ENCODE measurements at places on chromosomes 12 and 14. TPM values are rescaled to one million over a fixed set of nuclear protein-coding genes. Genes with fewer than 3 reads are reported as not detected.

GRCh38 chr14:30143627-30144026 lies 216.0 kb upstream of the PRKD1 start:
- no peak for DNase-seq

DNA sequence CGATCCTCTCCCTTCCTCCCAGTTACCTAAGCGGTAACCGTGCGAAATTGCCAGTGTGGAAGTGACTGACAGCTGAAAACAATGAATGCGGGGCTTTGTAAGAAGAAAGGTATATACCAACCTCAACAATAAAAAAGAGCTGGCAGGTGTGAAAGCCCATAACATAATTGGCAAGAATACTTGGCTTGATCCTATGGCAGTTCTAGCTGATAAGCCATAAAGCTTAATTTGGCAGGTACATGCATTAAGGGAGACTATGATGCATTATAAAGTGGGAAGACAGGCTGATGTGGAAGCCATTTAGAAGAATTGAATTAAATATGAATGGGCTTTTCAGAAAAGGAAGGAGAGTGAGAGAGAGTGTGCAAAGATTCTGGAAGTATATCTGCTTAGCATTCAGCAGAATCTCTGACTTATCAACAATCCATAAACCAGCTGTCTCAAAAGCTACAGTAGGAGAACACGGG lies 71.3 kb downstream of the CRACR2A start:
- no peak for DNase-seq

DNA sequence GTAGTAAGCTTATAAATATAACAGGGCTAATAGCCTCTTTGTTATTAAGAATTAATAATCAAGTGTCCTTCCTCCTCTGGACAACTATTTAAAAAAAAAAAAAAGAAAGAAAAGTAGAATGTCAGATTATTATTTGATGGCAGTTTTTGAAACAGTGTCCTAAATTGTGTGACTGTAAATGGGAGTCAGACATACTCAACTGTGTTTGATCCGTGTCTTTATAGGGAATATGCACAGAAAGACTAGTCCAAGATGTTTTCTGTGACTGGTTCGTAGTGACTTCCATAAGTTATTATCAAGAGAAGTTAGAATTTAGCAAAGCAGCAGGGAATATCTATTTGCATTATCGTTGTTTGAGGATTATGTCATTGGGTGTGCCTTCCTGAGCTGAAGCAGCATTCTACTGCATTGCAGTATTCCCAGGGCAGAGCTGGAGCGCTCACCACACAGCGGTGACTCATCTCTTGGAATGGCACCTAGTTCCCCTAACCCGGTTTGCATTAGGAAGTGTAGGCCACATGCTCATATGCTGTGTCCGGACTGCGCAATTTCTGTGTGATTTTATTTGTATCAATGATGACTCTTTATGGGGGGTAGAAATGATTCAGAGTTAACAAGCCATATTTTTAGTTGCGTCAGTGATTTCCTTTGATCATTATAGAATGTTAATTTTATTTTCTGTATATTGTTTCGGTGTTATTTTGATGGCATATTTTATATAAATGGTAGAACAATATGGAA lies 7.9 kb downstream of the DYNC1H1 start:
- DNase-seq: no peak

GRCh38 chr12:46722394-46723185 lies 103.2 kb downstream of the SLC38A4 start:
- no peak for DNase-seq

- DNase-seq: no peak
These were observed 200.6 kb upstream of the TBX3 start for GRCh38 chr12:114884575-114884974.

DNA sequence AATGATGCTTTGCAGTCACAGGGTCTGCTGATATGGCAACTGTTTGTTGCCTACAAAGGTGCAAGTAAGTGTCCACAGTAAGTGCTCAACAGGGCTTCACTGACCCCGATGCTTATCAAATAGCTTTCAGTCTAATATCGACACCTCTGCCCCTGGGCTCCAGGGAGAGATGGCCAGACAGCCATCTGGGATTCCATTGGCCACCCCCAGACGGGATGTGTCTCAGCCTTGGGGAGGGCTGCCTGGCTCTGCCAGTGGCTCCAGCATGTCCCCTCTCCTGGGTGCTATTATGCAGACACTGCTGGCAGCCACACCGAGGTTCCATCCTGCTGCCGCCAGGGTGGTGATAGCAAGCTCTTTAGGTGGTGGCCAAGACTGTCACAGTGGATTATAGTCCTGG lies 57.4 kb downstream of the DGLUCY start:
- no peak for DNase-seq

- no peak for DNase-seq
These were observed 704 bp downstream of the ATP2B1 start for GRCh38 chr12:89707703-89708564.

Gene KLRD1
- 0.92 TPM for total RNA-seq
